SK-N-MC (cell line): ENCODE measurements at places on chromosomes 6 and 20.
A peak's percentile ranks its signal among the peaks of the same experiment; 100 is the strongest.

GRCh38 chr6:124870611-124871459 lies 91.4 kb upstream of the RNF217 start:
- no peak for DNase-seq

DNA sequence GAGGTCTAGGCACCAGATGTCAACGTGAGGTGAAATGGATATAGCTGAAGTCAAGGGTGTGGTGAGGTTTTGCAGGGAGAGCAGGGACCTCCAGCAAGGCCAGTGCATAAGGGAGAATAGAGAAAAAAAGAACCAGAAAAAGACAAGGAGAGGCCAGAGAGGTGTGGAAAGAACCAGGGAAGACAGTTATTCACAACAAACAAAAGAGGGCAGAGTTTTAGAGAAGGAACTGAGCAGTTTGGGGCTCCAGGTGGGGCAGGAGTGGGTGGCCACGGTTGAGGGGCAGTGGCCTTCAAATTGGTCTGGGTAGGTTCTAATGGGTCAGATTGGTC lies 11.6 kb upstream of the NQO2 start:
- DNase-seq, result no peak

GRCh38 chr20:2332711-2333110 lies 36.9 kb downstream of the TGM3 start:
- no peak for DNase-seq

GRCh38 chr6:11773013-11773412 lies 5.6 kb downstream of the ADTRP start:
- DNase-seq, result no peak

- DNase-seq, result no peak
Observed at GRCh38 chr6:42509256-42509655, 54.6 kb upstream of the UBR2 start.

DNA sequence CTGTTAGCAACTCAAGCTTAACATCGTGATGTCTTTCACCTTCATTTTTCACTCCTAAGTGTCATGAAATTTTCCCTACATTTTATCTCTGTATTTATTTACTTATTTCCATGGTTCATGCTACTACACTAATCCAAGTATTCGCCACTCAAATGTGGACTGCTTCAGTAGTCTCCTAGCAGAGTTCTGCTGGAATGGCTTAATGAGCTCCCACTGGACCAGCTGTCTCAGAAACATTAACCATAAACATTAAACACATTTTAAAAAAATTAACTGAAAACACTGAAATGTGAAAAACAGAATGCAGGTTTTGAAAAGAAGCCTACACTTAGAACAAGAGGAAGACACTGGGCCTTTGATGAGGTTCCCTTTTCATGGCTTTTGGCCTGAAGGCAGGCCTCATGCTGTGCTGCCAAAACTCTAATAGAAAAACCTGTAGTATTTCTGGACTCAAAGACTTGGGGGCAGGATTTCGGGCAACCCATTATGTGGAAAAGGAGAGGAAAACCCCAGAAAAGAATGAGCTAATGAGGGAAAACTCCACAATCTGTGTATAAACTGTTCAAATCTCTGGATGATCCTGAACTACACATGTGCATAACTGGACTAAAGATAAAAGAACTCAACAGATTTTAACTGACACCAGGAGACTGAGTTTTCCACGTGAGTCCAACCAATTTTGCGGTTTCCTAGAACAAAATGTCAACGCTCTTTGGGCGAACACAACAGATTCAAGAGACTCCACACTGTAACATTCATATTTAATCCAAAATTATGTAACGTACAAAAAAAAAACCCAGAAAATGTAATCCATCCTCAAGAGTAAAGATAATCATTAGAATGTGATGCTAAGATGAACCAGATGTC lies 33.0 kb downstream of the SAMD3 start:
- DNase-seq, result no peak

GRCh38 chr6:108983151-108983550 lies 111.5 kb downstream of the SESN1 start:
- no peak for DNase-seq

GRCh38 chr20:45311589-45312211 lies 3.6 kb upstream of the MATN4 start:
- DNase-seq, result no peak

DNA sequence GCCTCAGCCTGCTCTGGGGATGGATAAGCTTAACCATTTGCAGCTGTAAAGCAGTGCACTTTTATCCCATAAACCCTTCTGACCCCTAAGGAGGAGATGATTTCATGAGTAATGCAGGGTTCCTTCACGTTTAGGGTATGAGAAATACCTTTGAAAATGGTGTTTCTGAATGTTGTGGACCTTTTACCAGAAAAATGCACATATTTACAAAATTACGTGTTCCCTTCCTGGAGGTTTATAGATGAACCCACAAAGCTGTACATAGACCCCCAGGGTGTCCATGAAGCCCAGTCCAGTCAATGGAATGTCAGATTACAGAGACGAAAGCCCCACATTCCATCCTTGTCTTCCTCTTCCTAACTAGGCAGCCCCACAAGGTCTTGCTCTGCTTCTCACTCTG lies 78.6 kb upstream of the INSM1 start:
- no peak for DNase-seq

DNA sequence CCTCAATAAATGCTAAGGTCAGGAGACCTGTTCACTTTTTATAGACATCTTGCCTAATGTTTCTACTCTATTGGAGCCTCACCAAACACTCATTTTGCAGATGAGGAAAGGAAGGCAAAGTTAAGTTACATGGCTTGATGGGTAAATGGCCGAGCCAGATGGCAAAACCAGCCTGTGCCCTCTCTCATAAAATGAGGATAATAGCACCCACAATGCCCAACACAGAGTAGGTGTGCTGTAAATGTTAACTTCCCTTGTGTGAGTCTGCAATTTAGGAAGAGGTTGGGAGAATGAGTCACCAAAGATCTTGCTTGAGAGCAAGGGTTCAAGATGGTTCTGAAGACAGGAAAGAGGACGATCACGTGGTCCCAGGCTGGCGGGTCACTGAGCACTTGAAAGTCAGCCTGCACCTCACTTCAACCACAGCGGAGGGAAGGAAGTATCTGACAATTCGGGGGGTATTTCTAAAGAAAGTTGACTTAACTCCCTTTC lies 3.3 kb downstream of the KCNK5 start:
- DNase-seq, result no peak

GRCh38 chr6:30570263-30570662 lies 979 bp upstream of the ABCF1 start:
- no peak for DNase-seq

GRCh38 chr6:63543982-63544381 lies 28.3 kb upstream of the LOC128125822 start:
- DNase-seq, result no peak

GRCh38 chr6:52407467-52407866 lies 12.7 kb upstream of the EFHC1 start:
- no peak for DNase-seq

- no peak for DNase-seq
Observed at GRCh38 chr20:60541991-60542390, 583.8 kb downstream of the CDH26 start.

DNA sequence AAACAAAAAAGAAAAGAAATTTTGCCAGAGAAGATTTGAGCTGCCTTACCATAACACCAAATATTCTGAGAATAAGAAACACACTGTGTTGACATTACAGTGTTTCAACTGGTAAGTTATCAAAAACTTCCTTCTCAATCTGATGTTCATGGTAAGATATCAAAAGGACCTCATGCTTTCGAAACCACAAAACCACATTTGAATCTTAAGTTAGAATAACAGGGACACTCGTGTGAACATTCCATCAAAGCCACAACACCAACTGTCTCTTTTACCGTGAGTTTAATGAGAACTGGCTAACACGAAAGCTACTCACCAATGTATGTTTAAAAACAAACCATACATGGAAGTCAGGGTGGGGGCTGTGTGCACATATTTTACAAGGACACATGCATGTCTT lies 73.0 kb upstream of the OPRM1 start:
- DNase-seq, result no peak

- DNase-seq, result no peak
Observed at GRCh38 chr6:23650676-23651075, 475.3 kb upstream of the NRSN1 start.

- DNase-seq, result no peak
Observed at GRCh38 chr20:481167-481566, 18.8 kb upstream of the TBC1D20 start.

- DNase-seq, result no peak
Observed at GRCh38 chr20:33172781-33173180, 4.8 kb downstream of the BPIFA2 start.

- DNase-seq, result no peak
Observed at GRCh38 chr20:25339608-25340007, 51.0 kb downstream of the ABHD12 start.

DNA sequence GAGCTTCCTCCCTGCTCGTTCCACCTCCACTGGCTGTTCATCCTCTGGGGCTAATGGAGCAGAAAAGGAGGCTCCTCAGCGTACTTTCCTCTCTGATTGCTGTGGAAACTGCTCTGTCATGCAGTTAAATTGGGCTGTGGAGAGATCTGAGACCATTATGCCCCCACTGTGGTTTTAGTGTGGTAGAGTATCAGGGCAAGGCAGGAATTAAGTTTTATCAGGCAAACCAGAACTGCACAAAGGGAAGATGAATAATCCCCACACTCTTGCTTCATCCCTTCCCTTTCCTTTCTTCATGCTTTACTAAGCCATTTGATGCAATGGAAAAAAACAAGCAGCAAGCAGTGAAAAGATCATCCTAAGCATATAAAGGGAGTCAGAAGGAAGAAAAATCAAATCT lies 11.9 kb upstream of the ME1 start:
- peak; percentile 37 for DNase-seq

- no peak for DNase-seq
Observed at GRCh38 chr20:8787090-8787489, 281.8 kb upstream of the PLCB4 start.

GRCh38 chr6:107769053-107769658 lies 55.0 kb downstream of the SCML4 start:
- DNase-seq, result no peak
